ENCODE measurements at places on chromosomes 11 and 22.

DNA sequence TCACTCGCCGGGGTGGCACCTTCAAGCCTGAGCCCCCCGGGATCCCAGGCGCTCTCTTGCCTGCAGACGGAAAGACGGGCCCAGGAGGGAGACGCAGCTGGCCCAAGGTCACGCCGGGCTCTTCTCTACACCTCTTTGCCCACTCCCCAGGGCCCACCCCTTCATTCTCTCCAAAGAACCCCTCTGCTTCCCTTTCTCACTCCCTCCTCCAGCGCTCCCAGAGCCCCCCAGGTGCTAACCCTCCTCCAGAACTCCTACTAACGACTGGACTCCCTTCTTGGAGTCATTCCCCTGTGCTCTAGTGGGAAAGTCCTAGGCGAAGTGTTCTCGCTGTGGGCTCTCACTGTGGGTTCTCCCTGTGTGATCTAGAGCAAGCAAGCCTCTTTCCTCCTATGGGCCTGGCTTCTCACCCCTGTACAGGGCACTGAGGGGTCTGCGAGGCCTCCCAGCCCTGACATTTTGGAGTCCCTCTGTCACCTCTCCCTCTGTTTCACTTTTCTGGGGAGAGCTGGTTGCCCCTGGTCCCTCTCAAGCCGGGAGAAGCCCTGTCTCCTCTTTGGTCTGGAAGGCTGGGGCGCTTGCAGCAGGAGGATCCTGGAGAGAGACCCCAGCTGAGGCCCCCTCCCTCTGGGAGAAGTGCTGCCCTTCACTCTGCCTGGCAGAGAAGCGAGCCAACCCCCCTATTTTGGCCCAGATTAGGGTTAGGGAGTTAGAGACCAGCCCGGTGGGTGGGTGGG lies 858 bp downstream of the OAF start:
- DNase-seq, result no peak

GRCh38 chr11:91163619-91164451 lies 941.0 kb upstream of the CHORDC1 start:
- peak; percentile 92 for DNase-seq

DNA sequence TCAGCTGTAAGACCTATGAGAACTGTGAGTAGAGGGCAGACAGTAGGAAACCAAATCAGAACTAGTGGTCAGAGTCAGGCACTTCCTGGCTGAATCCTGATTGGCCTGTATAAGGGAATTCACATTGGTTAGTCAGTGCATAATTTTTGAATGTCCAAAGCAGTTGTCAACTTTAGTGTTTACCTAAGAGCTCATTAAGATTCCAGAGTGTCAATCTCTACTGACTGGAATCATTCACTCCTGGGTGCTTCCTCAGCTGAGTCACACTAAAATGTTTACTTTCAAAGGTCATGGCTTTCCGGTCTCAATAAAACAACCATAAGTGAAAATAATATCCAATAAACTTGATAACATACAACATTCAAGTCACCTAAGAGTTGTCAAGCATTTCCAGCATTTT lies 306.1 kb downstream of the C11orf87 start:
- no peak for DNase-seq

DNA sequence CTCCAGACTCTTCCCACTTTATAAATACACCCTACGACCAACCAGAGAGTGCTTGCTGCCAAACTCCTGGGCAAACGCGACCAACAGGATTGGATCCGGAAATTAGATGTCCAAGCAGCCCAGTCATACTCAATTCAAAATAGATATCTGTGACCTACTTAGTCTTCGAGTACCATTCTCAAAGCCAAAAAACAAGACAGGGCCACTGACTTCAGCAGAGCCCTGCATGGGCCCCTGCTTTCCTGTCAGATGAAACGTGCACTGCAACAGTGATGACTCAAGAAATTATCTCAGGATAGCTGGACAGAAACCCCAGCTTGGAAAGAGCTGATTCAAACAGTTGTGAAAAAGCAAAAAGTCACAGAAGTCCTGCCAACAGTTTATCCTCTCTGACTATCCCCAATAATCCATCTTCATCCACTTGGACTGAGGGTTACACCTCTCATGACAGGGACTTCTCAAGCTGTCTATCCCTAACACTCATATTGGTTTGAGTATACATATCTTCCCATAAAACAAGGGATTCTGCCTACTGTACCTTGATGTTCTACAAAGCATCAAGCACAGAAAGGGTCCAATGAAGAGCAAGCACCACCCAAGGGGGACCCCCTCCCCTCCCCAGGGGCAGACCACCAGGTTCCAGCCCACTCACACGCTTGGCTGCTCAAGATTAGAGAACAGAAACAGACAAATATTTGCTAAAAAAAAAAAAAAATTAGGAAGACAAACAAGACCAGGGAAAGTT lies 17.4 kb downstream of the SMCO4 start:
- DNase-seq, result peak; percentile 44

DNA sequence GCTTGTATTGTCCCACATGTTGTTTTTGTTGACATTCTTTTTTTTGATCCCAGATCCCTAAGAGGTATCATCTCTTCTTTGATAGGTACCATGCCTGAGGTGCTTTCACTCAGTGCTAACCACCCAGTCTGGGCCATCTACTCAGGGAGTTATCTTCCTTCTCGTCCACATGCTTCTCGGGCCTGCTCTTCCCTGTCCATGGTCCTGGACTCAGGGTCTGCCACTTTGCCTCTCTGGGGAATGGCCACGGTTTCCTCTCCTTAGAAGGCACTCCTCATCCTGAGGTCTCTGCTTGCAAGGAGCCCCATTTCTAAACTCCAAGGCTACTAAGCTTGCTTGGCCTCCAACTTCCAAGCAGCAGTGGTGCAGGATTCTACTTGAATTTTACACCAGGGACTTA lies 227.0 kb upstream of the NCAM1 start:
- DNase-seq, result peak; percentile 47

DNA sequence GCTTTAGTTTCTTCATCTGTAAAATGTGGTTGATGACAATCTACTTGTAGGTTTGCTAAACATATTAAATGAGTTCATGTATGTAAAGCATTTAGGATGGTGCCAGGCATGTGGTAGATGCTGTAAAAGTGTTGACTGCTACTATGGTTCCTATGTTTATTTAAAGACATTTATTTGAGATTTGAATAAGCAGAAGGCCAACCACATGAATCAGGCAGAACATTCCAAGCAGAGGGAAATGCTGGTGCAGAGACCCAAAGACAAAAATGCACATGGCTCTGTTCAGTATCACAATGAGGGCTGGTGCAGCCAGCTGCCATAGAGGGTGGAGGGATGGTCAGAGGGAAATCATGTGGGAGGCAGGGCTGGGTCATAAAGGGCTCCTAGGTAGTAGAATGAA lies 156.2 kb upstream of the PDGFD start:
- DNase-seq, result peak; percentile 6

DNA sequence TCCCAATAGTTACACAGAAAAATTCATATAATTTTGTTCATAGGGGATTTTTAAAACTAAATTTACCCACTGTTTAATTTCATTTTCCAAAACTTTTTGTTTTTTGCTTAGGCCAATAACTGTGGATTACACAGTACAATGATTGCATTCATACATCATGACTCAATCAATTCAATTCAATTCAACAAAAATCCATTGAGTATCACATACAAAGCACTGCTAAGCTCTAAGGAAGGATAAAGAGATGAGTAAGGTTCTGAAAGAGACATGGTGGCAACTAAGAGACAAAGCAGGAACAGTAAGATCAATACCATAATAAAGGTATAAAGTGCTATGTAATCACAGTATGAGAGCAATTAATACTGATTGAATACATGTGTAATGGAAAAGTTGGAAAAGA lies 9.4 kb upstream of the LAYN start:
- DNase-seq, result peak; percentile 38

GRCh38 chr11:19561011-19561410 lies 151.6 kb upstream of the NAV2 start:
- no peak for DNase-seq

DNA sequence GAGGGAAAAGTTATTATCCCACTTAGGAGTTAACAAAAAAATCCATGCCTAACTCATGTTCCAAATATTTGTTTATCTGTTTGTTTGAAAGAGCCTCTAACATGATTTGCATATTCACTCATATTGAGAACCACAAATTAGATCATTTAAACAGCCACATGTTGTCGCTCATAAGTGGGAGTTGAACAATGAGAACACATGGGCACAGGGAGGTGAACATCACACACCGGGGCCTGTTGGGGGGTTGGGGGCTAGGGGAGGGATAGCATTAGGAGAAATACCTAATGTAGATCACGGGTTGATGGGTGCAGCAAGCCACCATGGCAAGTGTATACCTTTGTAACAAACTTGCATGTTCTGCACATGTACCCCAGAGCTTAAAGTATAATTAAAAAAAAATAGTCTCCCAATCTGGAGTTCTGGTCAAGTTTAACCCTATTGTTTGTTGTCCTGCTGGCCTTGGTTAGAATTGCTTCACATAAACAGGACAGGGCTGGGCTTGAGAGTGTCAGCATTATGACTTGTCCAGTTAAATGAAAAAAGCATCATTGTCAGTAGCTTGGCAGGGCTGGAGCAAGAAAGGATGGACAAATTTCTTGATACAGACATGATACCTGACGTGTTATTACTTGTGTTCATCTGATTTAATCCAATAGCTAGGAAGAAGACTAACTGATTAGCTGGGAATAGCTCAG lies 57.8 kb upstream of the PSMA1 start:
- no peak for DNase-seq

GRCh38 chr11:47216121-47216798 lies 1.5 kb downstream of the DDB2 start:
- peak; percentile 86 for DNase-seq

DNA sequence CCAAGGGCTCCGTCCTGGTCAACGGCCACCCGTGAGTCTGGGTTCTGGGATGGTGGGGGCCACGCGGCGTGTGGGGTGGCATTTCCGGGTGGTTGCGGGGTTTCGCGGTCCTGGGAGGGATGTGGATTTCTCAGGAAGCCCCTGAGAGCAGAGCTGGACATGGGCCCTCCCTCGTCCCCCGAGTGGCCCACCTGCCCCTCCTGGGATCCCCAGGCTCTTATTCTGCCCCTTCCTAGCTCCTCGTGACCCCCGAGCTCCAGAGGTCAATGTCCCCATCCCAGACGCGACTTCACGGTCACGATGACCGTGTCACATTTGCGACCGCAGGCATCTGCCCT lies 4.4 kb downstream of the MUC5AC start:
- DNase-seq, result no peak

GRCh38 chr11:116548256-116548655 lies 224.5 kb downstream of the BUD13 start:
- DNase-seq, result no peak

- no peak for DNase-seq
Measured at GRCh38 chr22:19742160-19743066, 18.2 kb upstream of the TBX1 start.

DNA sequence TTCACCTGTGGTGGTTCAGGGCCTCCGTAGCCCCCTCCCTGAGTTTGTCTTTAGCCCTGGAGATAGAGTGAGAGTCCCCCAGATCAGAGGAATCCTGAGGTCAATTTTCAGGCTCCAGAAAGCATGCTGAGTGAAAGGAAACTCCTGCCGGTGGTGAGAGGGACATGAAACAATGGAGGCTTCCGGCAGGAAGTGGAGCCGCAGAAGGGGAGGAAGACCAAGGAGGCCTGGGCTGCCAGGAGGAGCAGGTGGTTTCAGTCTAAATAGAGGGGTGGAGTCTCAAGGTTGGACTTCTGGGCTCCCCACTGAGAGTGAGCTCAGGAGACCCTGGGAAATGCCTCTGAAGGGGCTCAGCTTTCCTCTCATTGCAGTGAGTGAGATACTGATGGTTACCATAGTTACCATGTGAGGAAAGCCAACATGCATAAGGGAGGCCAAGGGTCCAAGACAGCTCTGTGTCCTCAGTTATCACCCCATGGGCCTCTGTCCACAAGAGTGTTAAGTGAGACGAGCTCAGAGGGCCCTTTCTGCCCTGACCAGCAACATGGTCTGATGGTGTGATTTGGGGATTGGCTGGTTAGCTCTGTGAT lies 10.7 kb downstream of the SLCO2B1 start:
- DNase-seq, result no peak

DNA sequence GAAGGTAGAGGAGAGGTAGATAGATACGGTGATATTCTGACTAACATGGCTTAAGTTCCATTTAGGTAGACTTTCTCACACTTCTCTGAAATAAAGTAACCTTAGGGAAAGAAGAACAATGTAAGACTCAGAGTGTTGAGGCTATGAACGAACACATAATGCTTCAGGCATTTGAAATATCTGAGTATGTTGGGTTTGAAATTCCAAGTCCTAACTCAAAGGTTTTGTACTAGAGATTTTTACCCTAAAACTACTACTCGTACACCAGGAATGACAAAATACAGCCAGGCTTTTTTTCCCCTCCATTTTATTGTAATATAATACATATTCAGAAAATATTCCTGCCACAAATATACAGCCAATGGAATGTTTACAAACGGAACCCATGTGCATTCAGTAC lies 592.6 kb downstream of the ETS1 start:
- DNase-seq, result peak; percentile 85

GRCh38 chr11:86741484-86741835 lies 58.9 kb upstream of the PRSS23 start:
- no peak for DNase-seq

DNA sequence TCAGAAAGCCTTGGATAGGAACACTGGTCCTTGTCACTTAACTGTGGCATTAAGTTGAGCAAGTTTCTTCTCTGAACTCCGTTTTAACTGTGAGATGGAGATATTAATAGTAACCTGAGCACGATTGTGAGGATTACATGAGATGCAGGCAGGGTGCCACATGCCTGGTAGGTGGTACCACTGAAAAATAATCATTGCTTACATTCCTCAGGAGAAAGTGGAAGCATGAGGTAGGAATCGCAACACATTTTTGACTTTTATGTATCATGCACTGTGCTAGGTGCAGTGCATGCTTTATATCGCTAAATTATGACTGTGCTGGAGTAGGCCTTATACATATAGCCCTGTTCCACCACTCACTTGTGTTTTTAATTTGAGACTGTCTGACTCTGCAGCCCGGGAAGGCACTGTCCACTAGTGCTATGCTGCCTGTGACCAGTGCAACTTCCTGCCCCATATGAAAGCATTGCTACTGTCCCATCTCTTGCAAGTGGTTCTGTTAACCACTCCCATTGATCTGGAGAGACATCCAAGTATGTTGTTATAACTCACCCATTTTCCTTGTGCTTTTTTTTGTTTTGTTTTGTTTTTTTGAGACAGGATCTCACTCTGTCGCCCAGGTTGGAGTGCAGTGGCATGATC lies 1.0 kb downstream of the UQCR10 start:
- DNase-seq, result no peak

- no peak for DNase-seq
Measured at GRCh38 chr11:61868571-61869428, 22.5 kb downstream of the FADS3 start.

DNA sequence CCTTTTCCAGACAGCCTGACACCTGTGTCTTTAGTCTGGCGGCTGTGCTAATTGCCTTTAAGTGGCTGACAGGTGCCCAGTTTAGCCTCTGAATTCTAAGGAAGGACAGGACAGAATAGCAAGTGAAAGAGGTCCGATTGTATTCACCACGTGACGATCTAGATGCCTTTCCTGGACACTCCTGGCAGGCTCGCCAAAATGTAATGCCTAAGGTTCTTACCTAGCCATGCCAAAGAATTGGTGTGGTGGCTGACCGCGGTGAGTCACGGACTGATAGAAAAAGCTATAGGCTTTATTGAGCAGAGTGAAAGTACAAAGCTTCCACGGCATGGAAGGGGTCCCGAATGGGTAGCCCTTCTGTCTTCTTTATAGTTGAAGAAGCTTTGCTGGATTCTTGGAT lies 26.7 kb downstream of the ANKRD42 start:
- DNase-seq, result no peak

GRCh38 chr11:41177791-41178190 lies 281.7 kb downstream of the LRRC4C start:
- peak; percentile 65 for DNase-seq

GRCh38 chr11:83092488-83093384 lies 21.0 kb upstream of the RAB30 start:
- no peak for DNase-seq
